Activated CD8-positive, alpha-beta T cell treated with anti-CD3 and anti-CD28 coated beads, Interleukin-2, amount 10 ng/mL, durations not matched to agents 7 days and 5 days (primary cell): ENCODE measurements at places on chromosomes 1 and 21. TPM values are rescaled to one million over a fixed set of nuclear protein-coding genes. Genes with fewer than 3 reads are reported as not detected.

RNF220 gene
- total RNA-seq: 79.5 TPM

DNA sequence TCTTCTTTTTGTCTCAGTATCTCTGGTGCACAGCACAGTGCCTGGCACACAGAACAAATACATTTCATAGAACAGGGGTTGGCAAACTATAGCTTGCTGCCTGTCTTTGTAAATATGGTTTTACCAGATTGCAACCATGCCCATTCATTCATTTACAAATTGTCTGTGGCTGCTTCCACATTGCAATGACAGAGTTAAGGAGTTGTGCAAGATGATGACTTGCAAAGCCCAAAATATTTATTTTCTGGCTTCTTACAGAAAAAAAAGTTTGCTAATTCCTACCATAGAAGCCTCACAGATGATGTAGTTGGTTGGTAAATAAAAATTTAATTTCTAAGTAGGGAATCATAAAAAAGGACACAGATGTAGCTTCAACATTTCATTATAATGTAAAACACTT lies 11.2 kb upstream of the HMGB4 start:
- DNase-seq: no peak

SPRR5 gene
- not detected for total RNA-seq

DNA sequence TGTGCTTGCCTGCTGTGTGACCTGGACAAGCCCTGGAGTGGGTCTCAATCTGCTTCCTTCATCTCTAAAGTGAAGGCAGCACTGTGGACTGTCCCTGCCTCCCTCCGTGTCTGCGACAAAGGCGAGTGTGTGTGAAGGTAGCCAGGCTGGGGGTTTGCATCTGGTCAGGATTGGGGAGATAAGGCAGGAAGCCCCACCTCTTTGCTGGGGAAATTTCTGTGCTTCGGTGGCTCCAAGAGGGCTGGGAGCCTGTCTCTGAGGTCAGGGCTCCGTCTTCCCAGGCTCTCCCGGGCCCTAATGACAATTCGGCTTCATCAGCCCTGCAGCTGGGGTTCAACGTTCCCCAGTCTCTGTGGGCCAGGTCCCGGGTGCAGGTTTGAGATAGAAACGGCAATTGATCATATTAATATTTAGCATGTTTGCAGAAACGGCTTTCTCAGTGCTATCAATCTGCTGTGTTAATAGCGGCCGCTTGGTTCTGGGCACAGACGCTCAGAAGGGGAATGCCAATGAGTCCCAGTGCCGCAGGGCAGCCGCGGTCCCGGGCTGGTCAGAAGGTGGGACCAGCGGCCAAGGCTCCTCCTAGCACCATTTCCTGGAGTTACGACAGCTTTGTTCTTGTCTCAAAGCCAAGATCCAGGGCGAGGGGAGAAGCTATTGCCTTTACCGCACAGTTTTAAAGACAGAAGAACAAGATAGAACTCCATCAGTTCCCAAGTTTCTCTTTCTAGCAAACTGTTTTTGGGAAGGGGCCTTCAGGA lies 105.7 kb downstream of the PRDM16 start:
- DNase-seq: no peak

DNA sequence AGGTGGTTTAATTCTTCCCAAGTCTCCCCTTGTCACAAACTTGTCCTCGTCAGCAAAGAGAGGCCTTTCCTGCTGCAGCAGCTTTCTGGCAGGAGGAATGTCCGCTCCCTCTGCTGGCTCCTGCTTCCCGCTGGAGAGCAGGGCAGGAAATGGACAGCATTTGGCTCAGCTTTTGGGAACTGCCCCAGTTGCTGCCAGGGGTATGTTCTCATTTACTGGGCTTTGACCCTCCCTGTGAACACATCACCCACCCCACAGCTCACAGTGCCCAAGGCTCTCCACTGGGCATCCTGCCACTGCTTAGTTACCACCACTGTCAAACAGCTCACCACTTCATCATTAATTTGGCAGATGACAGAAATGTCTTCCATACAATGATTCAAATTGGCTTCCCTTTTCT lies 75.4 kb downstream of the MRPL37 start:
- no peak for DNase-seq

DNA sequence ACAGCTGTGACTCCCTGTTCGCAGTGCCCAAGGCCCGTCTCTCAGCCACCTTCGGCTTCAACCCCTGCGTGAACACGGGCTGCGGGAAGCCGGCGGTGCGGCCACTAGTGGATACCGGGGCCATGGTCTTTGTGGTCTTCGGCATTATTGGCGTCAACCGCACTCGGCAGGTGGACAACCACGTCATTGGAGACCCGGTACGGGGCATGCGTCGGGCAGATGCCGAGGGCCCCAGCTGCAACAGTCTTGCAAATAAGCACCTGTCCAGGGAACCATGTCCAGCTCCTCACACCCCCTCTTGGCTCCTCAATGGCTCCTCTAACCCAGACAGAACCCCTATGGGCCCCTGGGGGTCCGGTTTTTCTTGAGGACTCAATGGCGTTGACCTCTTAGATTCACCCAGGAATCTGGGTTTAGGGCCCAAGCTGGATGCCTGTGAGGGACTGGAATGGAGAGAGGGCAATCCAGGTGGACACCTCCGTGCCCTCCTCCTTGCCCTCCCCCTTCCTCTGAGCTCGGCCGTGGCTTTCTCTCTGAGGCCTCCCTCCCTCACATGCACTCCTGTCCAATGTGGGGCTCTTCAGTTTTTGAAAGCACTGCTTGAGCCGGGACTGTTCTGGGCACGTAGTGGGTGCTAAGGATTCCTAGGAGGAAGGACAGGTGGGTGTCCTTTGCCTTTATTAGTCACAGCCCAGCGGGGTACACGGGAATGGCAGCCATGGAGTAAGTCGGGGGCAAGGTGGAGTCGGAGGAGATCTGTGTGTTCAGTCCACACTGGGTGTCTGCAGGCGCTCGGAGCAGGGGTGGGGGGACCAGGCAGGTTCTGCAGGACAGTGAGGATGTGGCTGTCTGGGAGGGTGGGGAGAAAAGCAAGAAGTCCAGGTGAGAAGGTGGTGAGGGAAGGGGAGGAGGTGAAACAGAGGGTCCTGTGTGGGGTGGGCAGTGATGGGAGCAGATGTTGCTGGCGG lies 51.1 kb downstream of the DISP3 start:
- no peak for DNase-seq
